ENCODE measurements at places on chromosomes 3 and 15.

- DNase-seq = no peak
Measured at GRCh38 chr3:58691997-58692396, 25.4 kb upstream of the FAM3D start.

GRCh38 chr3:105835606-105836005 lies 33.2 kb downstream of the CBLB start:
- no peak for DNase-seq

DNA sequence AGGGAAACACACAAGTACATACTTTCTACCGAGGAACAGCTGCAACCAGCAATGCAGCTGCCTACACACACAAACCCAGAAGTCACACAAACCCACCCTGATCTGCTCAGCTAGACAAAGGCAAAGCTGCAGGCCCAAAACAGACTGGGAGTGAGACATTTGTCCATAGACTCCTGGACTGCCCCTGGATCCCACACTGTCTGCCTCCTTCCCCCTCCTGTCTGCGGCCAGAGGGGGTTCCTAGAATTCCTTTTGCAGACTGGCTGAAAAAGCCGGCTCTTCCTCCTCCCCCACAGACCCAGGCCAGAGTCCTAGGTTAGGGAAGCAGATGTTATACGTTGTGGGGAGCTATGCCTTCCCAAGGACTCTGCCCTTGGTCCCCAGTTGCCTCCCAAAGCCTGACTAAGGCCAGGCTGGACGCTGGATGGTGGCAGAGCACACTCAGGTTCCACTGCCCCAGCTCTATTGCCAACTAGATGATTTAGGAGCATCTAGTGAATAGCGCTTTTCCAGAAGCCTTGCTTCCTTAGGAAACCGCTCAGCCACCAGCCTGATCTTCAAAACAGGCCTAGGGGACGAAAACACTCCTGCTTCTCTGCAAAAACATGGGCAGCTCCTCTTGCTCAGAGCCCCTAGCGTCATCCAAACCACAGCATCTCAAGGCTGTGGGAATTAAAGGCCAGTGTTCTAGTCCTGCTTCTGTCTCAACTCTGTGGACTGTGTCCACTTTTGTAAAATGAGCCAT lies 37.4 kb upstream of the CILP start:
- DNase-seq = no peak

DNA sequence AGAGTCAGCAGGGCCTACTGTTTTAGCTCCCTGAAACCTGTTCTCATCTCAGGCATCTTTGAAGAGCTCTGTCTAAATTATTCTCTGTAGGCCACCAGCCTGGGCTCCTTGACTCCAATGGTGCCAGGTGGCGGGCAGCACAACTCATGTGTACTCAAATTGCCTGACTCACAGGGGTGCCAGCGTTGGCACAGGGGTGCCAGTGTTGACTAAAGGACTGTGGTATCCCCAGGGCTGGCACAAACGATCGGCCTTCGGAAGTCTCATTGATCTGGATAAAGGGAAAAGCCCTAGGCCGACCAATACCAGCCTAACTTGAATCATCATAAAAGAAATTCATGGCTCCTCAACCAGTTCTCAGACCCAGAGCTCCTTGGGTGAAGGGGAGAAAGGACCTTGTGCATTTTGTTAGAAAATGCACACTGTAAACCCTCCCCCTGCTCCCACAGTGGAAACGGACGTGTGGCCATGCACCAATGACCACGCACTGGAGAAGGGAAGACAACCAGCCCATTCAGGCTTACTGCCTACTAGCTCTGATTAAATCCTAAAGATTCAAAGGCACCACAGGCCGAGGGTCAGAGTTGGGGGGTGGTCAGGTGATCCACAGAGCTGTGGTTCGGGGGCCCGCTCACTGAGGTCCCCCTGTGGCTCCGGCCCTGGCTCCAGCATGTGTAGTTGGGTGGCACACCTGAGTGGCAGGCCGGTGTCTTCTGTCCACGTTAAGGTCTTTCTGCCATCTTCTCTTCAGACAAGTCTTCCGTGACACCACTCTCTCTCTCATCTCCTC lies 68.9 kb downstream of the NIPA2 start:
- DNase-seq = no peak

- peak; percentile 37 for DNase-seq
Measured at GRCh38 chr3:14513566-14514322, 26.4 kb downstream of the GRIP2 start.

- no peak for DNase-seq
Measured at GRCh38 chr15:29747837-29748417, 74.3 kb downstream of the TJP1 start.

DNA sequence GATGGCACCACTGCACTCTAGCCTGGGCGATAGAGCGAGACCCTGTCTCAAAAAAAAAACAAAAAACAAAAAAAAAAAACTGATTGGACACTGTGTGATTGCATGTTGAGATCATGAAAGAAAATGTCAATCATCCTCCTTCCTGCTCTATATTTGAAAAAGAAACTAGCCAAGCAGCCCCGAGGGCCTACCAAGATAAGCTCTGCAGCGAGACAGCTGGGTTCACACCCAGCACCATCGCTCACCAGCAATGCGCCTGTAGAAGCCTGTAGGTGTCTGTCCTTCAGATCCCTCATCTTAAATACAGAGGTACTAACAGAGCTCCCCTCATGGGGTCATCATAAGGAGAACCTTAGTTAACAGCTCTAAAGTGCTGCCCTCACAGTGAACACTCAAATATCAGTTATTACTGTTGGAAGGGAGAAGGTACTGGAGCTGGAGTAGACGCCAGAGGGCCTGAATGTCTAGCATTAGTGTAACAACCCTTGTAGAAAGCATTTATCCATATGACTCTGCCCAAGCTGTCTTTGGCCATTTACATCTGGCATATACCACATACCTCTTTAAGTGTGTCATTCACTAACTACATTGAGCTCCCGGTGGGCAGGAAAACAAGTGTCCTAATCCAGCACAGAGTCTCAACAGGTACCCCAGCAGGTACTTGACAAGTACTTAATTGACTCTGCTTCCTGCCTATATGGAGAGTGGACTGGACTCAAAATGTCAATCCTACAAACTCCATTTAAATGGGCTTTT lies 22.9 kb downstream of the MYLK start:
- no peak for DNase-seq

DNA sequence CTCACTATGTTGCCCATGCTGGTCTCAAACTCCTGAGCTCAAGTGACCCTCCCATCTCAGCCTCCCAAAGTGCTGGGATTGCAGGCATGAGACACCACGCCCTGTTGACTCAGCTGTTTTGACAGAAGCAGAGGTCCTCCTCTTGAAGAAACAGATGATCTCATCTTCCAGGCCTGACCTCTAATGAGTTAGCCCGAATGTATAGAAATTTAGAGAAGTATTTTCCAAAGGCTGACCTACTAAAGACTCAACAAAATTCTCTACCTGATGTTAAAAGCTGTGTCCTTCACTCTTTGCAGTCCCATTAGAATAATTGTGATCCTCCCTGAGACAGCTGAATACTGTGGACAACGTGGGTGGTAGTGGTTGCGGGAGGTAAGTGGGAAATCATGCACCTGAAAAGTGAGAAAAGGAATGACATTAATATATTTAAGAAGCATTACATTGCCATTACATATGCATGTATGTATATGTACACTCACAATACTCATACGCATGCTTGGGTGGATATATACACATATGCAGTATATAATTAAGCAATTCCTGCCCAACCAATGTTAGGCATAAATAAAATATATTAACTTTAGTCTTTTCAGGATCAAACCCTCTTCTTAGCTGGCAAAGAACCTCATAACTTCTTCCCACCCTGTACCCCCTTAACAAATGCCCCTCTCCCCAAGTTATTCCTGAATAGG lies 204.6 kb upstream of the NR2F2 start:
- no peak for DNase-seq

- DNase-seq = no peak
Measured at GRCh38 chr3:164521644-164522043, 556.7 kb downstream of the SI start.

DNA sequence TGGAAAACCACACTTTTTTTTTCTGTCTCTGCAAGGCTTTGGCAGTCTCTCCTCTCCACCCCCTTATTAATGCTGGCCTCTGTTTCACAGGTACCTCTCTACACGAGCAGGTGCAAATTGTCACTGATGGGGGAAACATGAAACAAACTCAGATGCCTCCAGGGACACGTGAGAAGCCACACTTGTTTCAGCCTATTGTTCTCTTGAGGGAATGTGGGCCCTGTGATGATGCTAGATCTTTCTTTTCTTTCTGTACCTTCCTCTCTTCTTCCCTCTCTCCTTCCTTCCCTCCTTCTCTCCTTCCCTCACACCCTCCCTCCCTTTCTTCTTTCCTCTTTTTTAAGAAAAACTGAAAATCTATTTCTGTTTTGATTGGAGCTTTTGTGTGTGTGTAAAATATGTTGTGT lies 5.7 kb upstream of the BLM start:
- DNase-seq = no peak

GRCh38 chr15:100230784-100231183 lies 111.0 kb downstream of the ADAMTS17 start:
- no peak for DNase-seq

GRCh38 chr3:141646760-141647561 lies 91.1 kb upstream of the RNF7 start:
- no peak for DNase-seq

- DNase-seq = no peak
Measured at GRCh38 chr3:79361748-79362378, 405.9 kb downstream of the ROBO1 start.

DNA sequence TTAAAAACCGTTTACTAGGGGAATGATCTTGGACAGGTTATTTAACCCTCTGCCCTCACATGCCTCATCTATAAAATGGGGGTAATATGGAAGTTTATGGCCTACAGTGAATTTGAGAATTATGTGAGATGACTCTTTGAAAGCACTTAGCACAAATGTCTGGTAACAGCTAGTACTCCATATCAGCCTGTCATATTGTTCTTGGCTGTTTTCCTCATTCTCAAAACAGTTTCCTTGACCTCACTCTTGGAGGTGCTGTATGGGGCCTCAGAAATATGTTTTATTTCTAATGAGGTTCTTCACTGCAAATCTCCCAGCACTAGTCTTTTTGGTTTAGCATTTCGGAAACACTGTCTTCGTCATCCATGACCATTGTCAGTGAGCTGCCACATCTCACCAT lies 398.2 kb downstream of the FEZF2 start:
- DNase-seq = no peak

DNA sequence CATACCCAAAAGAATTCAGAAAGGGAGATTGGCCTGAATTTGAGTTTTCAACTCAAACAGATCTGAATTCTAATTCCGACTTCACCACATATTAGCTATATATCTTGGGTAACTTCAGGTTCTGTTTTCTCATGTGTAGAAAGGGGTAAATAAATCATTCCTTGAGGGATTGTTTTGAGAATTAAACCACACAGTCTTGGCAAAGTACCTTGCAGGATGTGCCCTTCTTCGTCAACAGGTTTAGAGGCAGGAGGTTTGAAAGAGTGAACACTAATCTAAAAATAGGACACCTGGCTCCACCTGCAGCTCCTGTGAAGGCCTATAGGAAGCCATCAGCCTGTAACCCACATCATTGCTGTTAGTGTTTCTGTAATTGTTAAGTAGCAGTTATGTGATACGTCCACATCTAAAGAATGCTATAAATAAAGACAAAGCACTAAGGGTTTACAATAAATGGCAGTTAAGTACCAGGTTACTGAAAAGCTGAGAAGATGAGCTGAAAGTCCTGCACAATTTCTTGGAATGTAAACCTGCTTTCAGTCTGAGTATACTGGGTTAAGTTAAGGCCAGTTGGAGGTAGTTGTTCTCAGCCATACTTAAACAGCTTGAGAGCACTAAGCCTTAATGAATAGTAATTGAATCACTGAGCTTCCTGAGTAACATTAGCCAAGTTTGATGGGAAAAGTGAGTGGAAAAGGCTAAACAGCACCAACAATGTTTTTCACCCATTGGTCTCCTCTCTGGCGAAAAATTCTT lies 6.0 kb downstream of the CCDC80 start:
- DNase-seq = no peak

DNA sequence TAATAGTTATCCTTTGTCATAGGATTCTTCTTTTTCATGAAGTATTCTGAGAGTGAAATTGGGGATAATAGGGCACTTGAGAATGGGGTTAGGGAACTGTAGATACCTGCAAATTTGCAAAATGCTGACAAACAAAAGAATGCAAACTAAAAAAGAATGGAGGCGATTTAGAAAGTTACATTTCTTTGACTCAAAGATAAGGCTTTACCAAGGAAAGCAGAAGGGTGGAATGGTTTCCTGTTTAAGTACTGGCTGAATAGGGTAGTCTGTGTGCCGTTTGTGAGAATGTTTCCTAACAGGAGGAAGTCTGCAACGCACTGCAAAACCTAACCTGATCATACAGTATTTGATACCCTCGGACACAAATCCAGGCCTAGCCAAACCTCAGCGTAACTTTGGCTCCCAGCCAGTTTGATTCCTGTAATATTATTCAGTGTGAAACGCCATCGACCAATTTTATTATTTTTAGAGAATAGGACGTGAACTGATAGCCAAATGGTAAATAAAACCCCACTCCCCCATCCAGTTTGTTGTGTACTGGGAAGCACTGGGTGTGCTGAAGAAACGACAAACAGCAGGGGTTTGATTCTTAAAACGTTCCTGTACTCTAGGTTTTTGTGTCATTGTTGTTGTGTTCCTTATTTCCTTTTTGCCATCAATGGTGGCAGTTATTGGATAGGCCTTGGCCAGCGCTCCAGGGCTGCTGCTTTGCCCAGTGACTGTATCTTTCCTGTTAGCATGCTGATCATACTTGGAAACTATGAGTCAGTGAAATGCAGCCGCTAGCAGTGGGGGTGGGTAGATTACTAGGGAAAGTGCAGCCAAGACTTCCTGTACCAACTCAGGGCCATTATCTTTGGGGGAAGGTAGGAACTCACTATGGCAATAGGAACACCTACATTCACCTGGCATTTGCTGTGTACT lies 148.0 kb upstream of the TBL1XR1 start:
- DNase-seq = peak; percentile 77

- DNase-seq = no peak
Measured at GRCh38 chr15:69760258-69760845, 307.7 kb downstream of the RPLP1 start.

DNA sequence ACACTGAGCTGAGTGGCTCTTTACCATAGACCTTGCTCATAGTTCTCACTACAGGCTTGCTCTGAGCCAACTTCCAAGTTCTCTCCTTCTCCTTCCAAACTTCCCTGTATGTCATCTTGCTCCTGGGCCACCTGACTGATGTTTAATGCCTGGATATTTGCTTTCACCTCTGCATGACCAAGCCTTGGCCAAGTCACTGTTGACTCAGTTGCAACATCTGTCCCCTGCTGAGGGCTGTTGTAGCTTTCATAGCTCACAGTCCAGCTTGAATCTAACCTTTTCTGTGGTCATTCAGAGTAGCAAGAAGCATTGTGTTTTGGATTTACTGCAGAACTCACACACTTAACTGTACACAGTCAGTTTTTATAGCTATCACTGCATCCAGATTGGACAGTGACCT lies 171.8 kb upstream of the ROPN1 start:
- DNase-seq = no peak
